Activated CD8-positive, alpha-beta T cell treated with anti-CD3 and anti-CD28 coated beads for 36 hours (primary cell): ENCODE measurements at places on chromosomes 6 and 20. TPM values are rescaled to one million over a fixed set of nuclear protein-coding genes. Genes with fewer than 3 reads are reported as not detected.
A peak's percentile ranks its signal among the peaks of the same experiment; 100 is the strongest.

The GGTLC1 gene
- total RNA-seq: not detected

The PROKR2 gene
- not detected for total RNA-seq

The PARD6B gene
- 6.6 TPM for total RNA-seq

The SLC17A9 gene
- 78.5 TPM for total RNA-seq

The KCNB1 gene
- not detected for total RNA-seq

The DEFB124 gene
- total RNA-seq: not detected

The EMILIN3 gene
- not detected for total RNA-seq

The LGSN gene
- not detected for total RNA-seq

The TXNDC5 gene
- total RNA-seq: 49.3 TPM

The ZC3H12D gene
- total RNA-seq: 37.7 TPM

The MUC22 gene
- total RNA-seq: not detected

The EDN3 gene
- total RNA-seq: not detected

GRCh38 chr20:34538671-34539123 lies 19.8 kb upstream of the MAP1LC3A start:
- no peak overlapping the region for H3K4me3 ChIP-seq
- H3K27ac ChIP-seq: no peak overlapping the region

DNA sequence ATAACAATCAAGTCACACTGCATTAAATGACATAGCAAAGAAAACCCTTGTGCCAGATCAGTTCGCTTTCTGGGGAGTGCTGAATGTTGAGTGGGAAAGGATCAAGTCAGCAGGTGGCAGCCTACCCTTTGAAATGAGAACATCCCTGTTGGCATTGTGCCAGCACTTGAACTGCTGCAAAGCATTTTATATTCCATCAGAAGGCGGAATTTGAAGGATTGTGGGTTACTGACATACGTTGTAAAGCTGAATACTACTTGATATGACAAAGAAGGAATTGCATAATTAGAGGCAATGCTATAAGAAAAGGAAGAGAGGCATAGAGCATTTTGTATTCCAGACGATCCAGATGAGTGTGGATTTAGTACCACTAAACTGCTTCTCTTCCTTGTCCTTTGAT lies 26.5 kb downstream of the BCKDHB start:
- peak; percentile 41 for DNase-seq
- H3K4me3 ChIP-seq: no peak overlapping the region
- peaks cover 21% of the 10 kb centered on the region for H3K36me3 ChIP-seq
- H3K27ac ChIP-seq: no peak overlapping the region

- peaks cover 11% of the 10 kb centered on the region for H3K36me3 ChIP-seq
- no peak overlapping the region for H3K4me3 ChIP-seq
- no peaks in the 10 kb centered on the region for H3K27me3 ChIP-seq
Observed at GRCh38 chr6:142155091-142155490, 8.0 kb downstream of the VTA1 start.

- peak overlapping the region; percentile 56 for H3K4me3 ChIP-seq
- no peaks in the 10 kb centered on the region for H3K27me3 ChIP-seq
- peaks cover 49% of the 10 kb centered on the region for H3K36me3 ChIP-seq
- H3K4me1 ChIP-seq: peaks cover 78% of the 10 kb centered on the region
Observed at GRCh38 chr6:31559958-31560696, 12.0 kb upstream of the LTA start.

DNA sequence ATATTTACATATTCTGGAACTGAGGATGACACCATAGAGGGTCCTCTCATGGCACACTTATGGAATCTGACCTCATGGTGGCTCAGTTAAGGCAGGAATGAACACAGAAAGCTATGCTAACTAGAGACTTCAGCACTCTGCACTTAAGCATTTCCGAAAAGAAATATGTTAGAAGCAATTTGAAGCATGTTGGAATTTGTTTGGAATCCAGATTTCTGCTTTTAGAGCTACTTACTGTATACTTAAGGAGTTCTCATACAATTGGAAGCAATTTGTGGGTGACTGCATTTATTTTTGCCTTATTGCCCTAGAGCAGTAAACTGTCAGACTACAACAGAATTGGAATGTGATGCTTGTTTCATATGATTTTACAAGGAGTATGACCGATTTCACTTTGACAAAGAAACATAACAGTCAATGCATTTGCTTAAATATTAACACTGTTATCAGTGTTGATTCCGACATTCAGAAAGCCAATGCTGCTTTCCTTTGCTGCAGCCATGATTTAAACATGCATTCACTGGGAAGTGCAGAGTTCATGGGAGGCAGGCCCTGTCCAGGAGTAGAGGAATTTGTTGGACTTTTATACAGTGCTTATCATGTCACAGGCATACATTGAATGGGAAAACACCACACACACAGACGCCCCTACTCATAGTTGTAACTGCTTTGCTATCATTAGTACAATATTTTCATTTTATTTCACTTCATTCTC lies 244.4 kb downstream of the SAMD5 start:
- no peaks in the 10 kb centered on the region for H3K36me3 ChIP-seq
- H3K4me1 ChIP-seq: no peaks in the 10 kb centered on the region
- H3K4me3 ChIP-seq: no peak overlapping the region
- H3K27me3 ChIP-seq: no peaks in the 10 kb centered on the region
- no peak for DNase-seq
- H3K27ac ChIP-seq: no peak overlapping the region

GRCh38 chr6:144158133-144158532 lies 7.8 kb downstream of the STX11 start:
- H3K27ac ChIP-seq: no peak overlapping the region
- H3K4me1 ChIP-seq: peaks cover 40% of the 10 kb centered on the region
- H3K4me3 ChIP-seq: no peak overlapping the region
- peaks cover 68% of the 10 kb centered on the region for H3K36me3 ChIP-seq
- H3K27me3 ChIP-seq: no peaks in the 10 kb centered on the region

- no peak for DNase-seq
- H3K27ac ChIP-seq: no peak overlapping the region
- no peaks in the 10 kb centered on the region for H3K36me3 ChIP-seq
- H3K4me3 ChIP-seq: no peak overlapping the region
- H3K4me1 ChIP-seq: no peaks in the 10 kb centered on the region
Observed at GRCh38 chr20:10007747-10008146, 27.0 kb upstream of the ANKEF1 start.

- H3K36me3 ChIP-seq: no peaks in the 10 kb centered on the region
- H3K27ac ChIP-seq: no peak overlapping the region
- H3K27me3 ChIP-seq: no peaks in the 10 kb centered on the region
- no peak overlapping the region for H3K4me3 ChIP-seq
- H3K4me1 ChIP-seq: peaks cover 12% of the 10 kb centered on the region
Observed at GRCh38 chr6:154920495-154921200, 74.5 kb upstream of the TIAM2 start.

DNA sequence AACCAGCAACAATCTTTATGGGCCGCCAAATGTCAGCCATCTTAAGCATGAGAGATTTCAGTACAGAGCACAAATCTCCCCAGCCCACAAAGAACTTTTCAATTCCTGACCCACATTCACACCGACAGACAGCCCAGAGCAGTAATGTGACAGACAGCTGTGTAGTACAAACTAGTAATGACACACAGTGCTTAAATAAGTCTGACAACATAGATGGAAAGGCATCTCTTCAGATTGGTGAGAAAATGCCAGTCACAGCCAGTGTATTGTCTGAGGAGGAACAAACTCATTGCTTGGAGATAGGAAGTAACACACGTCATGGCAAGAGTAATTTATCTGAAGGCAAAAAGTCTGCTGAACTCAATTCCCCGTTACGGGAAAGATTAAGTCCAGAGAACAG lies 36.0 kb downstream of the KIZ start:
- no peaks in the 10 kb centered on the region for H3K27me3 ChIP-seq
- no peak overlapping the region for H3K4me3 ChIP-seq
- H3K36me3 ChIP-seq: peaks cover 31% of the 10 kb centered on the region
- no peak for DNase-seq

DNA sequence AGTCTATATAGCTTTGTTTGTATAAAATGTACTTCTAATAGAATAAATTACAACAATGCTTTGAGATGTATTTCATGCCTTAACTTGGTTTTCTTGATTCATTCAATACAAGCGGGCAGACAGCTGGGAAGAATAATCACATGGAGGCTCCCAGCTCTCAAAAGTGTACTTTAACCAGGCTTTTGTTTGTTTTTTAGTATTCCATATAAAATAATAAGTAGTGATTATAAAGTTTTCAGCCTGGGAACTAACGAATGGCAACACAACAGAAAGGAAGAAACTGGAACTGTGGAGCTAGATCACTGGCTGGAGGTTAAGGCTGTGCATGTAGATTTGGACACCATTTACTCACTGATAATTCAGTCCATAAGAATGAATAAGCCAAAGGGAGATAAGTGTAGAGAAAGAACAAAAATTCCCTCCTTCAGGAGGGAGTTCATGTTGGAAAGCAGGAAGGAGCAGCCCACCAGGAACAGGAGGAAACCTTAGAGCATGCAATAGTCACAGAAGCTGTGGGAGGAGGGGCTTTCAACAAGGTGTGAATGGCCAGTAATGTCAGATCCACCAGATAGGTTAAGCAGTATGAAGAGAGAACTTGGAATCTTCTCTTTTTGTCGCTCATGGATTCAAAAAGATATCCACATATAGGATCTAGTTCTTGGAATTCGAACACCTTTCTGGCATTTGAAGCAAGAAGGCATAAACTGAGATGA lies 41.2 kb upstream of the SLC35D3 start:
- no peak overlapping the region for H3K4me3 ChIP-seq
- no peak overlapping the region for H3K27ac ChIP-seq
- H3K27me3 ChIP-seq: no peaks in the 10 kb centered on the region
- DNase-seq: no peak

- no peak overlapping the region for H3K4me3 ChIP-seq
- no peak for DNase-seq
- H3K4me1 ChIP-seq: no peaks in the 10 kb centered on the region
- H3K36me3 ChIP-seq: no peaks in the 10 kb centered on the region
- no peaks in the 10 kb centered on the region for H3K27me3 ChIP-seq
- no peak overlapping the region for H3K27ac ChIP-seq
Observed at GRCh38 chr6:80508885-80509630, 402.6 kb downstream of the BCKDHB start.

GRCh38 chr20:62688855-62689460 lies 19.7 kb upstream of the NTSR1 start:
- no peak overlapping the region for H3K27ac ChIP-seq
- H3K4me1 ChIP-seq: peaks cover 8% of the 10 kb centered on the region
- no peak for DNase-seq
- H3K4me3 ChIP-seq: no peak overlapping the region
- H3K27me3 ChIP-seq: peaks cover 15% of the 10 kb centered on the region

GRCh38 chr6:27133281-27134227 lies 113.9 kb upstream of the PRSS16 start:
- H3K4me1 ChIP-seq: peaks cover 24% of the 10 kb centered on the region
- H3K27me3 ChIP-seq: no peaks in the 10 kb centered on the region
- no peak overlapping the region for H3K4me3 ChIP-seq
- DNase-seq: peak; percentile 87
- H3K36me3 ChIP-seq: peaks cover 5% of the 10 kb centered on the region

- no peak overlapping the region for H3K4me3 ChIP-seq
- peaks cover 21% of the 10 kb centered on the region for H3K4me1 ChIP-seq
- DNase-seq: no peak
- no peak overlapping the region for H3K27ac ChIP-seq
Observed at GRCh38 chr20:8208226-8208625, 76.2 kb downstream of the PLCB1 start.

DNA sequence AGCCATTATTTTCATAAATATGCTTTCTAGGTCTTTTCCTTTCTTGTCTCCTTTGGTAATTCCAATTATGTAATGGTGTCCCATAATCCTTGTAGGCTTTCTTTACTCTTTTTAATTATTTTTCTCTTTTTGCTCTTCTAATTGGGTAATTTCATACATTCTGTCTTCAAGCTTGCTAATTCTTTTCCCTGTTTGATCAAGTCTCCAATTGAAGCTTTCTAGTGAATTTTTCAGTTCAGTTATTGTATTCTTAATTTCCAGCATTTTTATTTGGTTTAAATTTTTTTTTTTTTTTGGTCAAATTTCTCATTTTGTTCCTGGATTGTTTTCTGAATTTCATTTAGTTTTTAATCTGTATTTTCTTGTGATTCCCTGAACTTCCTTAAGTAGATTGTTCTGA lies 74.9 kb upstream of the UST start:
- H3K36me3 ChIP-seq: peaks cover 1% of the 10 kb centered on the region
- H3K4me1 ChIP-seq: no peaks in the 10 kb centered on the region
- peaks cover 1% of the 10 kb centered on the region for H3K27me3 ChIP-seq

GRCh38 chr6:5105146-5105545 lies 20.0 kb downstream of the PPP1R3G start:
- no peaks in the 10 kb centered on the region for H3K4me1 ChIP-seq
- H3K27me3 ChIP-seq: no peaks in the 10 kb centered on the region
- no peak overlapping the region for H3K4me3 ChIP-seq

DNA sequence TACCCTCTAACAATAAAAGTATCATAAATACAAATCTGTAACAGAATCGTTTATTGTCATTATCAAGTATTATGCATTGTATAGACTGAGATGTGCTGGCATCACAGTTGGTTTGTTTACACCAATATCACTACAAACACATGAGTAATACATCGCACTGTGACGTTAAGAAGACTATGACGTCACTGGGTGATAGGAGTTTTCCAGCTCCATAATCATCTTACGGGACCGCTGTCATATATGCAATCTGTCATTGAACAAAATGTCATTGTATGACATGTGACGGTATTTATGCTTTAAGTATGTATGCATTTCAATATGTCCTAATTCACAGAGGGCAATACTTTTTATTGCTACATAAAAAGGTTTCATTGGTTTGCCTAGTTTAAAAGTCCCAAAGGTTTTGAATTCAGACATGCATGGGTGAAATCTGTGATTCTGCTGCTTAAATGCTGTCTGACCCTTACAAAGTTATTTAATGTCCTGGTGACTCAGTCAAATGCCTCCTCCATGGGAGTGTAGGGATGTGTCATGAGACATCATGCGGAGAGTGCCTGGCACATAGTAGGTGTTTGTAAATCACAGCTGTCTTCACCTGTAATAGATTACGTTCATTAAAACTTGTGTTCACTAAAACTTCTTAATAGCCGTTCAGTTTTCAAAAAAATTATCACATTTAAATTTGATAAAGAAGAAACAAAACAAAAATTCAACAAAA lies 160.7 kb upstream of the PDE10A start:
- DNase-seq: no peak
- H3K27me3 ChIP-seq: peaks cover 22% of the 10 kb centered on the region
- H3K4me1 ChIP-seq: no peaks in the 10 kb centered on the region

DNA sequence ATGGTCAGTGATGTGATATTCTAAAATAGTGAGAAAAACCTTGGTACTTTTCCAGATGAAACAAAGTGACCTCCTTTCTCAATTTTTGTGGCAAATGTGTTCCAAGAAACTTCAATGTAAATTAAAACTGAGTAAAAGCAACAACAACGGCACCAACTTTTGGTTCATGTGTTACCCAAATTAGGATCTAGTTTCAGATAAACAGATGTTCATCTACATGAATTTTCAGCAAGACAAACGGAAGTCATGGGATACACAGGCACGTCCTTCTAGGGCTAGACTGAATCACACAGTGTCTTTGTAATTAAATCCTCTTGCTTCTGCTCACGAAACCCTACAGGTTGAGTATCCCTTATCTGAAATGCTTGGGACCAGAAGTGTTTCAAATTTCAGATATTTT lies 915.2 kb downstream of the TFAP2A start:
- no peak overlapping the region for H3K4me3 ChIP-seq
- H3K27ac ChIP-seq: no peak overlapping the region
- no peak for DNase-seq
- H3K27me3 ChIP-seq: no peaks in the 10 kb centered on the region
- H3K36me3 ChIP-seq: no peaks in the 10 kb centered on the region
- no peaks in the 10 kb centered on the region for H3K4me1 ChIP-seq
